Activated B cell treated with CpG ODN at 0.5 μM for 24 hours (primary cell): ENCODE measurements at places on chromosomes 7 and 10. TPM values are rescaled to one million over a fixed set of nuclear protein-coding genes. Genes with fewer than 3 reads are reported as not detected.
A peak's percentile ranks its signal among the peaks of the same experiment; 100 is the strongest.

- no peak for DNase-seq
- H3K4me1 ChIP-seq: no peaks in the 10 kb centered on the region
- peaks cover 17% of the 10 kb centered on the region for H3K27me3 ChIP-seq
These were observed 192.2 kb downstream of the DIP2C start for GRCh38 chr10:497289-497688.

GRCh38 chr7:46080595-46081159, 159.6 kb upstream of the IGFBP3 start:
- peaks cover 1% of the 10 kb centered on the region for H3K27me3 ChIP-seq
- no peaks in the 10 kb centered on the region for H3K36me3 ChIP-seq
- H3K4me1 ChIP-seq: no peaks in the 10 kb centered on the region
- no peak for DNase-seq
- H3K4me3 ChIP-seq: no peak overlapping the region

DNA sequence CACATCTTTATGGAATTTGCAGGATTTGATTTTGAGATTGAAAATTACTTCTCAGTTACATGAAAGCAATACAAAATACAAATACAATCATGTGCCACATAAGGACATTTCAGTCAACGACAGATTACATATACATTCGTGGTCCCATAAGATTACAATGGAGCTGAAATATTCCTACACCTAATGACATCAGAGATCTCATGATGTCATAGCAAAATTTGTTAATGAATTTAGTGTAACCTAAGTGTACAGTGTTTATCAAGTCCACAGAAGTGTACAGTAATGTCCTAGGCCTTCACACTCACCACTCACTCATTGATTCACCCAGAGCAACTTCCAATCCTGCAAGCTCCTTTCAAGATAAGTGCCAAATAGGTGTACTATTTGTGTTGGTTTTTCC, 126.5 kb downstream of the GPAM start:
- no peak overlapping the region for H3K4me3 ChIP-seq
- no peak overlapping the region for H3K27ac ChIP-seq
- no peaks in the 10 kb centered on the region for H3K36me3 ChIP-seq
- DNase-seq: no peak

GRCh38 chr7:55183897-55184296, 165.1 kb downstream of the EGFR start:
- no peak overlapping the region for H3K27ac ChIP-seq
- peaks cover 8% of the 10 kb centered on the region for H3K27me3 ChIP-seq
- no peaks in the 10 kb centered on the region for H3K4me1 ChIP-seq
- no peaks in the 10 kb centered on the region for H3K36me3 ChIP-seq

- peak overlapping the region; percentile 66 for H3K27ac ChIP-seq
- peaks cover 69% of the 10 kb centered on the region for H3K4me1 ChIP-seq
- DNase-seq: no peak
- no peaks in the 10 kb centered on the region for H3K27me3 ChIP-seq
These were observed 34.0 kb upstream of the SH2D4B start for GRCh38 chr10:80503584-80504157.

Gene PNLIP
- total RNA-seq: not detected in 2 replicates

DNA sequence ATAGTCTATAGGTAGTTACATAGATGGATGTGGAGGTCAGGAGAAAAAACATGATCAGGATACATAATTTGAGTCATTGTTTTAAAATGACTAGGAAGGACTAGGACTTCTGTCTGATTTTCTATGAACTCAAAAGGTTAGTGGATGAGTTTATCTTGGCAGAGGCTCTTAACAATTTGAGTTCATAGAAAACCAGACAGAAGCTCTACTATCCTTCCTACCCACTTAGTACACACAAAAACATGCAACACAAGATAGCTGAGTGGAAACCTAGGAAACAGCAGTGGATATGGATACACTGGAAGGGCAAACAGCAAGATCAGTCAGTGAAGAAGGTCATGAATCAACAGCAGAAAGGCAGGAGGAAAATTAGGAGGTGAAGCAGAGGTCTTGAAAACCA, 84.6 kb downstream of the VPS50 start:
- no peaks in the 10 kb centered on the region for H3K4me1 ChIP-seq
- no peak overlapping the region for H3K4me3 ChIP-seq
- H3K36me3 ChIP-seq: peaks cover 67% of the 10 kb centered on the region
- no peak for DNase-seq
- no peak overlapping the region for H3K27ac ChIP-seq

DNA sequence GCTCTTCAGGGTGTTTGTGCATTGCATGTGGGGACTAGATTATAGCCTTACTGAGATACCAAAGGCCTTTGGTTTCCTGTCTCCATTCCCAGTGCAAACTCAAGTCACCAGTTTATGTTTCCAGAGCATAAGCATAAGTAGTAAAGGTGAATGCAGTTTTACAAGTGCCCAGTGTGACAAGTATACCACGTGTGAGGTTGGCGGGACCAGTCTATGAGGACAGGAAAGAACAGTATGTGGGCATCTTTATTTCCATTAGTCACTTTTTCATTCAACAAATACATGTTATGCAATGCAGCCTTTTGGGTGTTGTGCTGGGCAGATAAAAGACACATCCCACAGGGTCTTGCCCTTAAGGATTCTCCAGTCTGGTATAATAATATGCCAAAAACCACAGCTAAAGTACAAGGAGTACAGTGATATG, 146.5 kb downstream of the ARID5B start:
- peak overlapping the region; percentile 85 for H3K4me3 ChIP-seq
- peaks cover 34% of the 10 kb centered on the region for H3K36me3 ChIP-seq

Gene ZNF503
- total RNA-seq: not detected in 2 replicates

- H3K36me3 ChIP-seq: no peaks in the 10 kb centered on the region
- H3K4me3 ChIP-seq: no peak overlapping the region
- H3K27ac ChIP-seq: no peak overlapping the region
- H3K27me3 ChIP-seq: no peaks in the 10 kb centered on the region
These were observed 132.9 kb downstream of the CHN2 start for GRCh38 chr7:29327455-29327854.

DNA sequence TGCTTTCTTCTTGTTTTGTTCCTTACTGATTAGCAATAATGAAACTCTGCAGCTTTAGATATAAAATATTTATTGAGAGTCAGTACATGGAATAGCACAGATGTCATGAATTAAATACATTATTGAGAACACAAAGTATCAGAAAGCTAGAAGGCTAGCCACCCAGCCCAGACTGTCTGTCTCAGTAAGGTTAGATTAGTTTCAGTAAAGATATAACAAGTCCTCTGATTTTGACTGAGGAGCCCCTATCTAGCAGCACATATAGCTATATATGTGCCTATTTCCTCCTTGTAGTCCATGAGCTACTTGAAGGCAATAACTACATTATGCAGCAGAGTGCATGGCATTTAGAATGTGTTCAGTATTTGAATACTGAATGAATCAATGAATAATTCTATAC, 81.3 kb downstream of the NRCAM start:
- H3K4me3 ChIP-seq: no peak overlapping the region
- H3K27ac ChIP-seq: no peak overlapping the region
- no peak for DNase-seq

GRCh38 chr10:119333146-119333792, 125.9 kb downstream of the GRK5 start:
- H3K36me3 ChIP-seq: peaks cover 49% of the 10 kb centered on the region
- no peak overlapping the region for H3K27ac ChIP-seq
- no peaks in the 10 kb centered on the region for H3K27me3 ChIP-seq
- H3K4me3 ChIP-seq: no peak overlapping the region

Gene SRPK2
- total RNA-seq: 52.2 and 59.2 TPM in 2 replicates

DNA sequence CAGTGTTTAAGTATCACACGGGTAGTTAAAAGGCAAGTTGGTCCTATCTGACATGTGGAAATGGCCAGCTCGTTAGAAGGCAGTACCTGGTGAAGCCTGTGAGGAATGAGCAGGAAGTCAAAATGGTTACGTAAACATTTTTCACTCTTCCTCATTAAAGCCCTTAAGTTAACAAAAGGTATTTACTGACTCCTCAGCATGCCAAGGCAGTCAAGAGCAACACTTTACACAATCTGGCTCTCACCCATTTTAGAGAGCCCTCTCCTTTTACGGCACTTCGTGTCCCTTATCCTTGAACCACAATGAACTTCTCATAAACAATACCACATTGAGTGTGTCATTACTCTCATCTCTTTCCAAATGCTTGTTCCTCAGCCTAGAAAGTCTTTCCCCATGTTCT, 11.0 kb upstream of the RSBN1L start:
- H3K27ac ChIP-seq: no peak overlapping the region
- peaks cover 9% of the 10 kb centered on the region for H3K4me1 ChIP-seq
- no peak overlapping the region for H3K4me3 ChIP-seq
- DNase-seq: no peak

DNA sequence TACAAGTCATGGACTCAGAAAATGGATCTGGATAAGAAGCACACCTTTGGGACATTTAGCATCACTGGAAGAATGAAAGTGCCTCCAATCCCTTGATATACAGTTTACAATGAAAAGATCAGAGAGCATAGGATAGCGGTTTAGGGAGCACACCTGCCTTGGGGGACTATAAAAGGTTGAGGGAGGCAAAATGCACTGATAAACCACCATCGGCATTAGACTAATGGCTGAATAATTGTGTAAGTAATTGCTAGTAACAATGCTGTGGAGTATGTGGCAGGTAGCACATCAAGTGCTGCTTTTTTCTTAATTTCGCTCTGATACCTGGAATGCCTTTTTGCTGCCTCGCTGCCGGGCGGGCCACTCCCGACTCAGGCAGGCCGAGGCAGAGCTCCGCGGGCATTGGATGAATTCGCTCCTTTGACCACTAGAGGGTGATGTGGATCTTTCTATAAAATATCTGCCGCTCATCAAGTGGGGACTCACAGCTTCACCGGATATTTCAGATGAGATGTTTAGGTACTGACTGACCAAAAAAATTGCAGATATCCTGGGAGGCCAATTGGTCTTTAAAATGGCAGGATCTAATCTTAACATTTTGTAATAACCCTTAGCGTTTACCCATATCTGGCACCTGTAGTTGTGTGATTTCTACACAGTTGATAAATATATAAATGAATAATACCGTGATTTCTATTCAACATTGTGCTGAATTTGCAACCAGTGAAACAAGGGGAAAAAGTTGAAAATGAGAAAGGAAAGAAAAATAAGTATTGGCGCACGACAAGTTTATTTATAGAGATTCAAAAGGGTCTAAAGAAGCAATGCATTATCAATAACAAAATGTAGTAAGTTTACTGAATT, 116.8 kb upstream of the PRSS1 start:
- H3K4me3 ChIP-seq: no peak overlapping the region
- peaks cover 16% of the 10 kb centered on the region for H3K27me3 ChIP-seq
- no peaks in the 10 kb centered on the region for H3K36me3 ChIP-seq

Gene ADIRF
- 7.9 and 9.5 TPM in 2 replicates for total RNA-seq

DNA sequence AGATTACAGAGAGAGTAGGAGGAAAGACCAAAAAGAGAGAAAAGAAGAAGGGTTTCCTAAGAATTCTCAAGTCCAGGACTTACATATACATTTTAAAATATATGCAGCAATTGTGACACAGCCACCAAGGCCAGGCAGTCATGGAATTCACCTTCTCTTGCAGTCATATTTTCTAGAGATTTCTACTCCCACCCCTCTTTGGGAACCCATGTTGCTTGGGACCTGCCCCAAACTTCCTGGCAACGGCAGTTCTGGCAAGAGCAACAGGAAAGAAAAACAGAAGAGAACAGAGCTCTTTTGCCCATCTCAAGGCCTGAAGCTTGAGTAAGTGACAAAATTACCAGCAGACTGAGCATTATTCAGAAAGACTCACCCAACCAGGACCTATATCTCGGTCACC, 128.3 kb upstream of the ASAH2 start:
- H3K4me1 ChIP-seq: peaks cover 27% of the 10 kb centered on the region
- DNase-seq: no peak
- H3K27me3 ChIP-seq: no peaks in the 10 kb centered on the region
- peaks cover 9% of the 10 kb centered on the region for H3K36me3 ChIP-seq

DNA sequence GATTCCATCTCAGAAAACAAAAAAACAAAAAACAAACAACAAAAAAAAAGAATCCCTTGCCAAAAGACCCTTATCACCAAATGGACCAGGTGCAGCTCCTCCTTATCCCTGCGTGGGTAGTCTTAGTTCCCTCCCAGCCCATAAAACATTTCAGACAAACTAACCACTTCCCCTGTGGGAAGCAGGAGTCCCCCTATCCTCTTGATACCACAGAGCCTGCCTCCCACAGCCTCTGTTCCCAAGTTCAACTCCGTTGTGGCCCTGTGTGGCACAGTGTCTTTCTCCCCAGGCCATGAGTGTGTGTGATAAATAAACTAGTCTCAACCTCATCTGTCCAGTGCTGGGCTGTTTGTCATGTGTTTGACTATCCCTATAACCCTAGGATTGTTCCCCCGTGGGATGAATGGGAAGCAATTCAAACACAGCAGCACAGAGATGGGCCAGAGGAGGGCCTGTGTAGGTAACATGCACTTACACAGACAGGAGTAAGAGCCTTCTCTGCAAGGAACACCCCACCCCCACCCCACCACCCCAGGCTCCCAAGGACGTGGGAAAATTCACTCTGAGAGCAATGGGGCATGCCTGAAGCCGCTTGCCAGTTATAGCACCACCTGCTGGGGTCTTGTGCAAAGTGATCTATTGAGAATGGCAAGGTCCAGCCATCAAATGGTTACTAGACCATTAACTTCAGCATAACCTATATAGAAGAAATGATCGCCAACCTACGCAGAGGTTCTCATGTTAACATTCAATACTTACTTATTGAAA, 147.1 kb upstream of the GHITM start:
- DNase-seq: no peak
- no peak overlapping the region for H3K27ac ChIP-seq

DNA sequence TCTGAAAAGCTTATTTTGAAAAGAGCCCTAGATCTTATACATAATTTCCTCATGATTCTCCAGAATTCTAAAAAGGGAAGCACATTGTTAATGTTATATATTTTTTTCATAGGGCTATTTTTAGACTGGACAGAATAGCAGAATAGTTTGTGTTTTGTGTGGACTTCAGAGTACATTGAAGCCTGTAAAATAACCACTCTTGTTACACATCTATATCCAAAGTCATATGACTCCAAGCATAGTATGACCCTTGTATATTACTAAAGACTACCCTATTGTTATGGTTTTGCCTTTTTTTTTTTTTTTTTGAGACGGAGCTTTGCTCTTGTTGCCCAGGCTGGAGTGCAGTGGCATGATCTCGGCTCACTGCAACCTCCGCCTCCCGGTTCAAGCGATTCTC, 26.1 kb upstream of the FIS1 start:
- H3K4me3 ChIP-seq: no peak overlapping the region
- H3K36me3 ChIP-seq: no peaks in the 10 kb centered on the region
- no peak for DNase-seq

DNA sequence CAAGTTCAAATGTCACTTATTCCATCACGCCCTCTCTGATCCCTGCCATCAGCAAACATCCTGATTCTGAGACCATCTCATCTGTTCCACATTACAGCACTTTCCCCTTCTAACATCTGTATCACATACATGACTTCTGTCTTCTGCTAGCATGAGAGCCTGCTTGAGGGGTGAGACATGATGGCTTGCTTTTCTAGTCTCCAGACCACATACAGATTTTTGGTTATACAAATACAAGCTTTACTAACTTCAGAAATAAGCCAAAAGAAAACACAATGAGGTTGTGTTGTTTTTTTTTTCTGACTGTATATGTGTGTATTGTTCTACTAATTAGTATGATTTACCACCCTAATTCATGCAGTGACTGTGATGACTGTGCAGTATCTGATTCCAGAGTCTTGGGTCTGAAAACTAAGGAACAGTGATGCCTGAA, 34.3 kb downstream of the NAPEPLD start:
- no peak overlapping the region for H3K4me3 ChIP-seq
- H3K4me1 ChIP-seq: peaks cover 3% of the 10 kb centered on the region
- H3K27ac ChIP-seq: no peak overlapping the region
- no peak for DNase-seq
- H3K27me3 ChIP-seq: no peaks in the 10 kb centered on the region

Gene TMEM176A
- not detected in 2 replicates for total RNA-seq
